Common myeloid progenitor, CD34-positive (primary cell): ENCODE measurements at places on chromosomes 1 and 21.

DNA sequence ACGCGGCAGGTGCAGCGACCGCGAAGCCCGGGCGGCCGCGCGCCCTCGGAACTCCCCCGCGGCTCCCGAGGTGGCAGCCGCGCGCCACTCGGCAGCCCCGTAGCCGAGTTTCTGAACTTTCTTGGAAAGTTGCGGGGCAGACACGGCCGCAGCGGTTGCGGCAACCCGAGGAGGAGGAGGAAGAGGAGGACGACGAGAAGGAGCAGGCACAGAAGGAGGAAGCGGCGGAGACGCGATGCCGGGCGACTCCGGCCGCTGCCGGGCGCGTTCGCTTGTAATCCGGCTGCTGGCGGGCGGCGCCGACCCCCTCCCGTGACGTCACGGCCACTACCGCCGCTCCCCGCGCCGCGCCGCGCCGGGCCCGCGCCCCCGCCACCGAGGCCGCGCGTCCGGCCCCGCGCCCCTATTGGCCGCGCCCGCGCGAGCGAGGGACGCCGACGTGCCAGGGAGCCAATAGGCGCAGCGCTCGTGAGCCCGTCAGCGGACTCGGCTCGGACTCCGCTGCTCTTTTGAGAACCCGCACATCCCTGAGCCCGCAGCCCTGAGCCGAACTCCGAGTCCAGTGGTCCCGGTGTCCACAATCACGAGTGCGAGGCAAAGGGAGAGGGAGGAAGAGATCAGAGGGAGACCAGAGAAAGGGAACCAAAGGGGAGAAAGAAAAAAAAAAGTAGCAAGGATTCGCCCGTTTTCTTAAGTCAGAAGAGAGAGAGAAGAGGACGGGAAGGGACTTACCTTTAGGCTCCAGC lies 736 bp upstream of the BARHL2 start:
- DNase-seq, result peak; percentile 60

DNA sequence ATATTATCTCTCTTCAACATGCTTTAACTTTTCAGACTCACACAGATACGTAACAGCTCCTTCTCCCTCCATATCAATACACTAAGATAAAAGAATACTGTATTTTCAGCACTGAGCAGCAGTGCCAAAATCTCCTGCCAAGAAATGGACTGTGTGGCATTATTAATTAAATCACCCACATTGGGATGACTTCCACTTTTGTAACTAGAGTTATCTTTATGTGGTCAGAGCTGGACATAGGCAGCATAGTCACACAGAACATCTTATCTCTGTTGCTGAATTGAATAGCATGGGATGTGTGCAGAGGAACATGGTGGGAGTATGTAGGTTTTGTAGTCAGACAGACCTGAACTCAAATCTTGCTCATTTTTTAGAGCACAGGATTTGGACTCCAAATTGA lies 41.4 kb upstream of the CACYBP start:
- no peak for DNase-seq

DNA sequence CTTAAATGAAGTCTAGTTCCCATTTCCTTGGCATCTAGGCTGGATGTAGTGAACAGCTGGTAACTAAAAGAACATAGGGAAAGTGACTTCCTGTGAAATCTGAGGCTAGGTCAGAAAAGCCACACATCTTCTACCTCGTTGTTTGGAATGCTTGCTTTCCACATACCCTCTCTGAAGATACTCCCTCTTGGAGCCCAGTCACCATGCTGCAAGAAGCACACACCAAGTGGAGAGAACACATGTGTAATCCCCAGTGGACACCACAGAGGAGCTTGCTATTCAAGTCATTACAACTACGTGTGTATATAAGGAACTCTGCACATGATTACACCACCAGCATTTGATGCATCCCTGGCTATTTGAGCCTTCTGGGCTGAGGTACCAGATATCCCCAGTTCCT lies 125.9 kb downstream of the RGS21 start:
- no peak for DNase-seq

- peak; percentile 15 for DNase-seq
These were observed 673 bp downstream of the CD46 start for GRCh38 chr1:207752456-207752998.

- DNase-seq, result no peak
These were observed 249.9 kb downstream of the FMN2 start for GRCh38 chr1:240341365-240342250.

DNA sequence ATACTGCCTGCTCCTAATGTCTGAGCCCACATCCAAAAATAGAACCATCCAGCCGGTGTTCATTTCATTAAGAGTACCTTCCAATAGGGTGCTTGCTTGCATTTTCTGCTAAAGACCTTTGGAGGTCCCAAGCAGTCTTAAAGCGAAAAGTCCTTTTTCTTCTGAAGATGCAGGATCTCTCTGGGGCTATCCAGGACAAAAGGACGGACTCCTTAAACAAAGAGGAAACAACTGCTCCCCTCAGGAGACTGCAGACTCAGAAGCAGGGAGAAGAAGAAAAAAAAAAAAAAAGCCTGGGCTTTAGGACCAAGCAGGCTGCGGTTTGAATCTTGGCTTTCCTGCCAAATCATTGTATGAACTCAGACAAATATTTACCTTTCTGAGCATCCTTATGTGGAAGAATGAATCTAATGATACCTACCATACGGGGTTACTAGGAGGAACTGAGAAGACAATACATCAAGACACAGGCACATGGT lies 204.0 kb downstream of the PLPP3 start:
- no peak for DNase-seq
